ENCODE measurements at places on chromosomes 2 and 18.

DNA sequence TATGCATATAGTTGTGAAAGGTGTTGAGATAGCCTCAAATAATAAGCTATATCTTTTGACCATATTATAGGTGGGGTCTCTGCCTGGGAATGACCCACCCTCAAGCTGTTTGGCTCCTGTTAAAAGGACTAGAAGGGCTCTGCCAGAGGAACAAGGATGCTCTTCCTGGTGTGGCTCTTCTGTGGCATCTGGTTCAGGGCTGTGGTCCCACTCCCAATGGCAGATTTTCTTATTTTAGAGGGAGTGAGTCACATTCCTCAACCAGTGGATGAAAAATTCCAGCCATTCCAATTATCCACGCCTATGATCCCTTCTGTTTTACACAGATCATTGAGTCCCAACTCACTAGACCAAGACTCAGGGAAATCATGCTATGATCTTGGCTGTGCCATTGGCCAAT is 119.9 kb downstream of the PARD3B start:
- DNase-seq: no peak

DNA sequence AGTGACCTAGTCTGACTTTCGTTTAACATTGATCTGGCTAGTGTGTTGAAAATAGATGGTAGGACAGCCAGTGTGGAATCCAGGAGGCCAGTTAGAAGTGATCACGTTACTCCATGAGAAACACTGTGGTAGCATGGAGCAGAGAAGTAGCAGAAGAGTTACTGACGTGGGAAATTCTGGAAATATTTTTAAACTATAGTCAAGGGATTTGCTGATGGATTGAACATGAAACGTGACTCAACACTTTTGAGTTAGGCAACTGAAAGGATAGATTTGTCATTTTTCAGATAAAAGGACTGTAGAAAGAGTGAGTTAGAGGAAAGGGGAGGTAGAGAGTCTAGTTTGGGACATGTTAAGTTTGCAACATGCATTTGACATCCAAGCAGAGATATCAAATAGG is 130.4 kb downstream of the IRS1 start:
- no peak for DNase-seq

GRCh38 chr2:109091526-109091925 is 37.5 kb upstream of the SH3RF3 start:
- DNase-seq: no peak

DNA sequence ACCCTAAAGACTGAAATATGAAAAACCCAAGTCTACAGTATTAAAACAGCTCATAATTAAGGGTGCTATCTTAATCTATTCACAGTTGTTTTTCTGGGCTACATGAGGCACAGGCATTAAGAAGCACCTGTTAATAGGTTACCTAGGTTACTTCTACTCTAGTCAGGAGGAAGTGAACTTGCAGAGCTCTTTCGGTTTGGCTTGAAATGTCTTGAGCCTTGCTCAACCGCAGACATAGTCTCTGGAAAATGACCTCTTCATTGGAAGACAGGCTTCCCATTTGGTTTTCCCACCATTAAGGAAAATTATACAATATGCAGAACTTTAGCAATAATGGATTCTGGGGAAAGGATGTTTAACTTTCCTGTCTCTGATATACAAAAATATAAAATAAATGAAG is 142.3 kb upstream of the KCNJ3 start:
- no peak for DNase-seq

GRCh38 chr2:205714789-205715720 is 32.8 kb downstream of the NRP2 start:
- no peak for DNase-seq

GRCh38 chr2:239161711-239162140 is 239.1 kb downstream of the HDAC4 start:
- DNase-seq: no peak

DNA sequence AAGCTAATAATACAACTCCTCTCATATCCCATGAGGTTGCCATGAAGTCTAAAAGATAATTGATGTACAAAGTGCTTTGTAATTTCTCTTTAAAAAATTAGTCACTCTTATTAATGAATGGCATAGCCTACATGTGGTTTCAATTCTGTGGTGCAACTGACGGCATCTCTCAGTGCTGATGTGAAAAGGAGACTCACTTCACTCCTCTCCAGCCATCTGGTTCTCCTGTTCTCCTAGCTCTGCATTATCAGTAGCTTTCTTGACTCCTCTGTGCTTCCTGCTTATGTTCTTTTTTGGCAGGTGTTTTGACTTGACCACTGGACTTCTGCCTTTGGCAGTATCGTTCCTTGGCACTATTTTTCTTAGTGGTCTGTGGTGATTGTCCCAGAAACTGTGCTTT is 134.9 kb upstream of the ZFP36L2 start:
- no peak for DNase-seq

DNA sequence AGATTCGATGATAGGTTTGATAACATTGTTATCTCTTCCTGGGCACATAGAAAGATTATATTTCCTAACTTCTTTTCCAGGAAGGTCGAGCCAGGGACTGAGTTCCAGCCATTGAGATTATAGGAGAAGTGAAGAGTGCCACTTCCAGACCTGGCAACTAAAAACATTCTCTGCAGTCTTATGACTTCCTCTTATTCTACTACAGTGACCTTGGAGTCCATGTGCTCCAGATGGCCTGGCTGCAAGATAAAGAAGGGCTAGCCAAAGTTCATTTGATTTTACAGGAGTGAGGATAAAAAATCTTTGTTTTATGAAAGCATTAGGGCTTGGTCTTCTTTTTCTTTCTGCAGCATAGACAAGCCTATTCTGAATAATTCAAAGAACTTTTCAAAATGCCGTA is 363.0 kb downstream of the FSIP2 start:
- no peak for DNase-seq

- DNase-seq: no peak
Observed at GRCh38 chr2:135796606-135797005, 40.4 kb downstream of the LCT start.

DNA sequence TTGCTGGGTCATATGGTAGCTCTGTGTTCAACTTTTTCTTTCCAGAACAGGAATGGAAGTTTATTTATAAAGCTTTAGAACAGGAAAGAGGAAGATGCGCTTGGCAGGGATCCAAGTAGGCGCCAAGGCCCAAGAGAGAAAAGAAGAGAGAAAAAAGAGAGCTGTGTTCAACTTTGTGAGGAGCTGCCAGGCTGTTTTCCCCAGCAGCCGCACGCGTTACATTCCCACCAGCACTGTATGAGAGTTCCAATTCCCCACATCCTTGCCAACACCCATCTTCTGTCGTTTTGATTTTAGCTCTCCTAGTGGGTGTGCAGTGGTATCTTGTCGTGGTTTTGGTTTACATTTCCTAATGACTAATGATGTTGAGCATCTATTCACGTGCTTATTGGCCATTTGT is 51.4 kb downstream of the KCNF1 start:
- no peak for DNase-seq

DNA sequence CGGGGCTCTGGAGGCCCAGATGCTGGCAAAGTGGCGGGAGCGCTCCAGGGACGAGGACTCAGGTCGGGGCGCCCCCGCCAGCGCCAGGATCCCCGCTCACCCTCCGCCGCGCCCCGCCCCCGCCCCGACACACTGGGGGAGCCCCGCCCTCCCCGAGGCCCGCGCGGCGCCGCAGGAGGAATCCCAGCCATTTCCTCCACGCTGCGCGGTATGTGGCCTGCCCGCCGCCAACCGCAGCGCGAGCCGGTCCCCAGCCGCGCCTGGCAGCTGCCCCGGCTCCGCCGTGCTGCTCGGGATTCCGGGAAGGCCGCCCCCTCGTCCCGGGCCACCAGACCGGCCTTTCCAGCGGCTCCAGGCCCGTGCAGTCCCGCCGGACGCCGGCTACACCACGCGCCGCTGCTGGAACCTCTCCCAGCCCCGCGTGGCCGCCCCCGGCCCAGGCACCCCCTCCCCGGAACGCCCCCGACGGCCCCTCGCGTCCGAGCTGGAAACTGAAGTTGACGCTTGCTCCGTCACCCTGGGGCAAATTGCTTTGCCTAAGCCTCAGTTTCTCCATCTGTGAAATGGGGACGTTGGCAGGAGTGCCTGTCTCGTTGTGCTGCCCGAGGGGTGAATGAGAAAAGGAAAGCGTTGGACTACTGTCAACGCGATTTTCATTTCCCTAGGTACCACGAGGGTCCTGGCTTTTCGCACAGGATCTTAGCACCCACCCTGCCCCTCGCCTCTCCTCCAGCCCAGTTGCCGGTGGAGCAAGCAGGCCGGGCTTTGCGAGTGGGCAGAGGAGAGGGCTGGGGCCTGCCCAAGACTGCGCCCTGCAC is 53.6 kb downstream of the PKDCC start:
- peak; percentile 63 for DNase-seq

GRCh38 chr2:169900686-169901085 is 73.4 kb downstream of the UBR3 start:
- DNase-seq: no peak

DNA sequence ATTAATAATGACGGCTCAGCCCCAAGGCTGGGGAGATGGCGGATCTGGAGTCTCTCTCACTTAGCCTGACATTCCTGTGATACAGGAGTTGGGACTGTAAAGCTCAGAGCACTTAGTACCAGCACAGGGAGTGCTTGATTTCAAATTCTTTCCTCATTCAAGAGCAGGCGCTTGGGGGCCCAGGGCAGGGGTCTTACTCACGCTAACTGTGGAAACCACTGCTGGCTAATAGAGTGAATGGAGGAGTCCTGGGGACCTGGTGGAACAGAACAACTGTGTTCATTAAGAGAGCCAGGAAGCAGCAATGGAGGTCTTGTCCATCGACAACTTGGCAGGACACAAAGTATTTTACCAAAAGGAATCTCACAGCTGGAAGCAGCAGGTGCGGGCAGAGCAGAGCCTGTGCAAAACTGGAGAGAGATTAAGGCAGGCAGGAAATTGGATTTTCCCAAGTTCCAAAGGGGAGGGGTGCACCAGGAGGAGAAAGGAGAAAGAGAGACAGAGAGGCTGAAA is 358.9 kb downstream of the TNS1 start:
- no peak for DNase-seq

DNA sequence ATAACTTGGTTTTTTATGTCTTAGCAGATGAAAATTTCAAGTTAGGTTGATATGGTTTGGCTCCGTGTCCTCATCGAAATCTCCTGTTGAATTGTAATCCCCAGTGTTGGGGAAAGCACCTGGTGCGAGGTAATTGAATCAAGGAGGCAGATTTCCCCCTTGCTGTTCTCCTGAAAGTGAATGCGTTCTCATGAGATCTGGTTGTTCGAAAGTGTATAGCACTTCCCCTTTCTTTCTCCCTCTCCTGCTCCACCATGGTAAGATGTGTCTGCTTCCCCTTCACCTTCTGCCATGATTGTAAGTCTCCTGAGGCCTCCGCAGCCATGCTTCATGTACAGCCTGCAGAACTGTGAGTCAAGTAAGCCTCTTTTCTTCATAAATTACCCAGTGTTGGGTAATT is 242.1 kb upstream of the TNP1 start:
- DNase-seq: no peak

- no peak for DNase-seq
Observed at GRCh38 chr2:70312560-70312959, 10.7 kb upstream of the FAM136A start.

- DNase-seq: no peak
Observed at GRCh38 chr18:75464356-75464755, 36.9 kb upstream of the SMIM21 start.

DNA sequence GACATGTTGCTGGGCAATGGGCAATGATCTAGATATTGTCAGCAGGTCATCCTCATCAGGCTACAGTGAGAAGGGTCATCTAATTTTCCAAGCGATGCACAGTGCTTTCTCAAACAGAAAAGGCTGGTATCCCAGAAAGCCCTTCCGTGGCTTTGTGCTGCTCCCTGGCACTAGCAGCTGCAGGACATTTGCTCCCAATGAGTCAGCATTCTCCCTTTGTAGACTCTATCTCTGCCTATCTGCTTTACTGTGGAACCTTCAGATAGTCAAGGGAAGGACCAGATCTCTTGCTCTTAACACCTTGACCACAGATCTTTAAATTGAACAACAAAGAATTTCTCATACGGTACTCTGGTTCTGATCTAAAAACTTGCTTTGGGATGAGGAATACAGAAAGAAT is 101.4 kb downstream of the CDH2 start:
- DNase-seq: no peak

- no peak for DNase-seq
Observed at GRCh38 chr2:169461143-169461542, 18.2 kb upstream of the BBS5 start.

- DNase-seq: no peak
Observed at GRCh38 chr2:203240491-203240890, 1.7 kb downstream of the CYP20A1 start.

- DNase-seq: no peak
Observed at GRCh38 chr2:16522031-16522831, 143.4 kb downstream of the CYRIA start.

GRCh38 chr2:163471947-163472346 is 263.9 kb downstream of the FIGN start:
- no peak for DNase-seq

DNA sequence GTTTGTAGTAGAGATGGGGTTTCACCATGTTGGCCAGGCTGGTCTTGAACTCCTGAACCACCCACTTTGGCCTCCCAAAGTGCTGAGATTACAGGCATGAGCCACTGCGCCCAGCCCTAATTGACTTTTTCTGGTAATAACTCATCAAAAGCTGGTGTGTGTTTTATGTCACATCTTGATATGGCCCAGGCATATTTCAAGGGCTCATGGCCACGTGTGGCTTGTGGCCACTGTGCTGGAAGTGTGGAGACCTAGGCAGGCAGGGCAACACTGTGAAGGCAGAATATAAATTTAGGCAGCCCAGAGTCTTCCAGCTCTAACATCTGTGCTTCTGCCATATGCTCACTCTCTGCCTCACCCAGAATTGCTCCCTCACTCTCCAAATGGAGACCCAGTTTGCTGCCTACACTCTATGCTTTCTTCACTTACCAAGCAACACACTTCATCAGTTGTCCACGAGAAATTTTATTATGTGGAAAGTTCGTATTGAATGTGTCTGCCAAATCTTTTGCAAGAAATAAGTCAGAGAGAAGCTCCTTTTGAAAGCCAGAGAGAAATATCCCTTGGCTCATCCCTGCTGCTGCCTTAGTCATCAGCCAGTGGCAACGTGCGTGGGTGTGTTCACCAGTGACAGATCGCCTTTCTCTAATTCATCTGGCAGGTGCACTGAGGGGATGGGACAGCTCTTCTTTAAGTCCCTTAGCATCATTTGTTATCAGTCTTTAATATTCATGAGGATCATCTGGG is 129.4 kb upstream of the CXCR4 start:
- no peak for DNase-seq
